Testis (tissue), 5 donors: ENCODE measurements at places on chromosomes 12 and 14.
A peak's percentile ranks its signal among the peaks of the same experiment; 100 is the strongest.

- DNase-seq = no peak
Measured at GRCh38 chr14:33564774-33565630, 385.9 kb downstream of the EGLN3 start.

- DNase-seq = no peak
Measured at GRCh38 chr14:40447017-40447416, 1014.8 kb upstream of the FBXO33 start.

GRCh38 chr12:61916831-61917230 is 343.4 kb upstream of the USP15 start:
- DNase-seq = no peak

GRCh38 chr14:24237463-24237955 is 4.8 kb downstream of the GMPR2 start:
- no peak for DNase-seq

- DNase-seq = no peak
Measured at GRCh38 chr12:48796976-48797375, 8.1 kb upstream of the ADCY6 start.

DNA sequence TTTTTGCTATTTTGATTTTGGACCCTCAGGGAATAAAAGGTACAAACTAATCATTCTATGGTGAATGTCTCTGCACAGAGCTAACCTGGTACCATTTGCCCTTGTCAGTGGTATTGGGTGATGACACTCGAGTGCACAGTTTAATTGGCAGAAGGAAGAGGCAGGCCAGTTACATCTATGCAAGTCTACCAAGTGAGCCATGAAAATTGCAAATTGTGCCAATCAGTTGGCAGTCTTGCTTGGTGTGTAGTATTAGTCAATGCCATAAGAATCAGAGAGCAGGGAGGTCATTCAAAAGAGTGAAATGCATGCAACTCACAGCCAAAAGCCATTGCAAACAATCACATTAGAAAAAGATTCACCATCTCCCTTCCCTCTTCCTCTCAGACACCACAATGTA is 479.6 kb downstream of the ADAMTS20 start:
- DNase-seq = no peak

DNA sequence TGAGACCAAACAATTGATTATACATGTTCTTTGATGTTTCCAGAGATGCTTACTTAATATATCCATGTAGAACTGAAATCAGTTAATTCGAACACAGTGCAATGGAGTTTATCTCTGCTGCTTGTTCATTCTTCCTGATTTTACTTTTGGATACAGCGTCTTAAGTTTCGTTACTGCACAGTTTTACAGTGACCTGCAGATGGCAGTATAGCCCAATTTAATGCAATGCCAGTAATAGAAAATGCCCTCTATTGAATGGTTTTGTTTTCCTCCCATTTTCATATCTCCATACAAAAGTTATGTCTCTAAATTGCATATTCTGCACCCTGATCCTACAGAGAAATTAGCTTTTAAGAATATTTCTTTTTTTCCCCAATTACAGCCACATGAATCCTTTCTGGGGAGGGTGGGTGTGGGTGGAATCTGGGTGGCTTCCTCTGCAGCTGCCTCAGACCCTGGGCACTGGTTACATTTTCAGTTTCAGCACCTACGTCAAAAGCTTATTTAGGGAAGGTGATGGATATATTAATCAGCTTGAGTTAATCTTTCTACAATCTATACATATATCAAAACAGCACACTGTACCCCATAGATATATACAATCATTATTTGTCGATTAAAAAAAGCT is 101.1 kb upstream of the DCD start:
- peak; percentile 38 for DNase-seq

DNA sequence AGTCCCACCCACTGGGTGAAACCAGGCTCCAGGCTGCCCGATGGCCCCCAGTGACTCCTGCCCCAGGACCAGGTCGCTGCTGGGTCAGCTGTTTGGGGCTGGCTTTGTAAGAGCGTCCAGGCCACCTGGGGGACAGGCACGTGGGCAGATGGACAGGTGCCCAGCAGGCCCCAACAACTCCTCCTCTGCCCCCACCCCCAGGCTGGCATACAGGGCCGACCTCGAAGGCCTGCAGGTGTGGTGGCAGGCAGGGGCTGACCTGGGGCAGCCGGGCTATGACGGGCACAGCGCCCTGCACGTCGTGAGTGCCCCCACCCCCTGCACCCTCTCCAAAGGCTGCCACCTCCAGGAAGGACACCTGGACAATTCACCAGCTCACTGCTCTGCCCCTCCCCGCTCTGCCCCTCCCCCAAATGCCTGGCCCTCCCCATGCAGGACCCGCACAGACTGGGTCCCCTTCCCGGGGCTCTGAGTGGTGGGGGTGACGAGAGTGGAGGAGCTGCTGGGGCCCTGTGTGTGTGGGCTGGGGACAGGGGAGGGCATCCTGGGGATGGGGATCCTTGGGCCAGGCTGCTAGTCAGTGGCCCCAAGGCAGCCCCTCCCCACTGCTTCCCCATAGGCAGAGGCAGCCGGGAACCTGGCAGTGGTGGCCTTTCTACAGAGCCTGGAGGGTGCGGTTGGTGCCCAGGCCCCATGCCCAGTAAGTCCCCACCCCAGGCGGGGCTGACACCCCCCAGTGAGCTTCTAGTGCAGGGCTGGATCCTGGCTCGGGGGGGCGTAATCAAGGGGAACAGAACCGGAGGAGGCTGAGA is 26.0 kb downstream of the ASPG start:
- no peak for DNase-seq

- DNase-seq = no peak
Measured at GRCh38 chr14:25358330-25358729, 308.4 kb upstream of the STXBP6 start.

DNA sequence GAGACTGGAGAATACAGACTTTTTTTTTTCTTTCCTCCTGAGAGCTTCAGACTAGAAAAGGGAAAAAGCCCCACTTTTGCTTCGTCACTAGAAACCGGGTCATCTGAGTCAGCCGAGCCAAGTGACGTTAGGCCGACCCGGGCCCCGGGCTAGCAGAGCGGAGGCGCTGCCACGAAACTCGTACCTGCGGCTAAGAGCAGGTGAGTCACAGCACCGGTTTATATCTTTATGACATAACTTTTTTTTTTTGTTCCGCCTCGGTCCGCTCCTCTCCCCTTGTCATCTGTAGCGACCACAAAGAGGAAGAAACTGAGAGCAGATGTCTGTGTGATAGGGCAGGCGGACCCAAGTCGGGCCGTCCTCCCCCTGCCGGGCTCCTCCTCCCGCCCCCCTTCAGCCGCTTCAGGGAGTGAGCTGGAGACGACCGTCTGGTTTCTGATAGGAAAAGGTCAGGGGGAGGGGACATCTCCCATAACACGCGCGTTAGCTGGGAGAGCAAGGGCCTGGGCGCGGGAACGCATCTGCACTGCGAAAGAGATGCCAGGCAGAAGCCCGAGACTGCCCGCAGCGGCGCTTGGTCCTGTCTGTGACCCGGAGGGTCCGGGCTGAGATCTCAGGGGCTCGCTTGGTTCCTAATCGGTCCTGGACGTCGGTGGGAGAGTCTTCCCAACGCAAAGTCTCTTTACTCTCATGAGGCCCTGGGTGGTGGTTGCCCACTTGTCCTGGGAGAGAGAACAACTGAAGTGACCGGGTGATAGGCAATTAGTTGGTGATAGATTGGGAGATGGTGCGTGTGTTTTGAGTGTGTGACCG is 586 bp downstream of the TTC6 start:
- DNase-seq = no peak

DNA sequence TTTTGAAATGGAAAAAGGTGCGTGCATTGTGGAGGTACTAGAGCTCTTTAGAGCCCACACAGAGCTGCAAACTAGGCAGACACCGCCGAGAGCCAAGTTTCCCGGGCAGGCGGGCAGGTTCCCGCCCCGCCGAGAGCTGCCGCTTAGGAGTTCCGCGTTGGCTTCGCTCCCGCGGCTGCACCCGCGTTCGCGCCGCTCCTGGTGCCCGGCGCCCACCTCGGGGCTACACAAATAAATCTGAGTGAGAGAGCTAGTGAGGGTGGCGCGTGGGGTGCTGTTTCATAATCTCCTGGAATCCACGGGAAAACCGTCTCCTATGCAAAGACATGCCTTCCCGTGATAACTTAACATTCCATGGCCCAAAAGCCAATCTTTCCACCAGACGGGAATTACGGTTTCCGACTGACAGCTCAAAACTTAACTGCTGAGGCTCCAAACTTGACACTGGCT is 645 bp downstream of the KITLG start:
- DNase-seq = peak; percentile 57

- DNase-seq = no peak
Measured at GRCh38 chr12:87198181-87198580, 831.0 kb downstream of the C12orf50 start.

DNA sequence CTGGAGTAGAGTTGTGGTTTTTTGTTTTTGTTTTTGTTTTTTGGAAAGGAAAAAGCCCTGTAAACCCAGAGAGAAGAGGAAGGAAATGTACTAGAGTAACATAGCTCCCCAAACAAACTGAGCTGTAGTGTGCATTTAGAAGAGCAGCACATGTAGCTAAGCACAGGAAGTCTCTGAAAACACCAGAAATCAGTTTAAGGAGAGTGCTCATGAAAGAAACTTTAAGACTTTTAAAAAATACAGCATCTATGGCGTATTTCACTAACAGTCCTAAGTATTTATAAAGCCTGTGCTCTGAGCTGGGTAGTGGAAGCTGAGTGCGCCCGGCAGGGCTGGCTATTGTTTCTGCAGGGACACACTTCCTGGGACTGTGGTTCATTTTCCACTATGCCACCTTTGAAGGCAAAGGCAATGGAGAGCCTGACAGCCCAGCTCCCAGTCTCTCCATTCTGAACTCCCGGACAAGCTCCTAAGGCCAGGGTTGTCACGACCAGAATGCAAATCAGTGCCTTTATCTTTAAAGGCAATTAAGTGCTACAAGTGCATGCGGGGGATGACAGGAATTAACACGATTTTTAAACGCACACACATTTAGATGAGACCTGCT is 45.4 kb downstream of the NIN start:
- no peak for DNase-seq

DNA sequence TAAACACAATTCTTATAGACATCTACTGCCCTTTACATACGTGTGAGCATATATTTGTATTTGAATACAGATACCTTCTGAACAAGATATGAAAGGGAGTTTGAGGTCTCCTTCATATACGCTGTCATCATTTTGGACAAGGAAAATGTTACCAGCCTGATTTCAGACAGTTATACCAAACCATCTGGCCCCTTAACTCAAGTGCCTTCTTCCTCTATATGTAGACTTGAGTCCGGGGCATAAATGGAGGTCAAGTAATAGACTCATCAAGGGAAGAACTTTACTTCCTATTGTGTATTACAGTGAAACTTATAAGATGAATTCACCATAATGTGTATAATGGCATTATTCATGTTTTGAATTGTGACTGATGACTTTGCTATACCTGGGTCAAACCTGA is 52.2 kb downstream of the FAR2 start:
- no peak for DNase-seq

DNA sequence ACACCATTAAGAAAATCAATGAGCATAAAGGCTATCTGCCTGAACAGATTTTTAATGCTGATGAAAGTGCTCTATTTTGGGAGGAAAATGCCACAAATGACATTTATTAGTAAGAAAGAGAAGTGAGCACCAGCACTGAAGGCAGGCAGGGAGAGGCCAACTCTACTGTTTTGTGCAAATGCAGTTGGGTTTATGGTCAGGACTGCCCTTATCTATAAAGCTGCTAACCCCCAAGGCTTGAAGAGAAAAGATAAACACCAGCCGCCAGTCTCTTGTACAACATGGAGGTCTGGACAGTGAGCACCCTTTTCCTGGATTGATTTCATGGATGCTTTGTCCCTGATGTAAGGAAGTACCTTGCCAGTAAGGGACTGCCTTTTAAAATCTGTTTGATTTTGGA is 246.8 kb upstream of the SFSWAP start:
- no peak for DNase-seq

GRCh38 chr12:16350682-16351081 is 3.2 kb downstream of the MGST1 start:
- DNase-seq = no peak

- DNase-seq = no peak
Measured at GRCh38 chr14:104419865-104420505, 159.6 kb upstream of the C14orf180 start.

- DNase-seq = no peak
Measured at GRCh38 chr12:122887819-122888212, 8.1 kb downstream of the VPS37B start.

DNA sequence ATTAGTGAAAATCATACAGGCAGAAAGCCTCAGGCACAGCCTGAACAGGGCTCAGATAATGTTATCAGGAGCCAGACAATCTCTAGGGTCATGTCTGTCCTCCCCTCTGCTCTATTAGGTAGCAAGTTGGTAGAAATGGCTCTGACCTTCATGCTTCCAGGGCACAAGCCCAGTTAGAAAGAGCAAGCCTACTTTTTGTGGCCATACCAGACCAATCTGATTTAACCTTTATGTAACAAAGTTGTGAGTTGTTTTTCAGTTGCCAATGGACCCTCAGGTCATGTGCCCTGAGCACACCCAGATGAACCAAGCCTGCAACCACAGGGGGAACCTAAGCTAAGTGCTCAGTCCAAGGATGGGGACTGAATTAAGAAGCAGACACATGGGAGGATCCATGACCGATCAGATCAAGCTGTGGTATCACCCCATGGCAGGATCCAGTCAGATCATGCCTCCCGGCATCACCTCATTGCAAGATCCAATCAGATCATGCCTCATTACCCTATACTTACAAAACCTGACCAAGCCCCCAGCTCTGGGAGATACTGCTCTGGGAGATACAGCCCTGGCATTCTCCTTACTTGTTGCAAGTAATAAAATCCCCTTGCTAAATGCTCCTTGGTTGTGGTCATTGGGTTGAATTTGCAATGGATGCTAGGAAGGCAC is 18.8 kb upstream of the HIGD1C start:
- DNase-seq = no peak

- no peak for DNase-seq
Measured at GRCh38 chr14:101992708-101993107, 28.3 kb downstream of the DYNC1H1 start.

DNA sequence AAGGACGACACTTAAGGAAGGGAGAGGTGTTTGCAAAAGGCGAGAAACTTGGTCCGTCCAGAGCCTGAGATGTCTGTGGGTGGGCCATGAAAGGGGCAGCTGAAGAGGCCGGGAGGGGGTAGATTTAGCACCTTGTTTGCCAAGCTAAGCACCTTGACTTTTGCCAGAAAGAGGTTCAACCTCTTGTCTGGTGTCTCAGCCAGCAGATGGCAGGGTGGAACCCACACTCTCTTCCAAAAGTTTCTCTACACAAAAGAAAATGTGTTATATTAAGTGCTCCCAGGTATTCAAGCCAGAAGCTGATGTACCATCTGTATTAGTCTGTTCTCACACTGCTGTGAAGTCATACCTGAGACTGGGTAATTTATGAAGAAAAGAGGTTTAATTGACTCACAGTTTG is 69.9 kb downstream of the SUDS3 start:
- DNase-seq = no peak

DNA sequence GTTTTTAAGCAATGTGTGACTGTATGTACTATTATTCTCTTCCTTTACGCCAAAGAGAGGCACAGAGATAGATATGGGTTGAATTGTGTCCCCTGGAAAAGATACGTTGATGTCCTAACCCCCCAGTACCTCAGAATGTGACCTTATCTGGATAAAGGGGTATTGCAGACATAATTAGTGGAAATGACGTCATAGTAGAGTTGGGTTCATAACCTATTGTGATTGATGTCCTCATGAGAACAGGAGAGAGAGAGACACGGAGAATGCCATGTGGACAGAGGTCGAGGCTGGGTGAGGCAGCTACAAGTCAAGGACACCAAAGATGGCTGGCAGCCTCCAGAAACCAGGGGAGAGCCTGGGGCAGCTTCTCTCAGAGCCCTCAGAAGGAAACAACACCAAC is 376.3 kb downstream of the FUT8 start:
- DNase-seq = no peak
